NCI-H1694 (cell line): ENCODE measurements at places on chromosomes 1 and 21.
A peak's percentile ranks its signal among the peaks of the same experiment; 100 is the strongest.

- no peak for DNase-seq
Observed at GRCh38 chr1:15500184-15501178, 23.5 kb downstream of the CASP9 start.

DNA sequence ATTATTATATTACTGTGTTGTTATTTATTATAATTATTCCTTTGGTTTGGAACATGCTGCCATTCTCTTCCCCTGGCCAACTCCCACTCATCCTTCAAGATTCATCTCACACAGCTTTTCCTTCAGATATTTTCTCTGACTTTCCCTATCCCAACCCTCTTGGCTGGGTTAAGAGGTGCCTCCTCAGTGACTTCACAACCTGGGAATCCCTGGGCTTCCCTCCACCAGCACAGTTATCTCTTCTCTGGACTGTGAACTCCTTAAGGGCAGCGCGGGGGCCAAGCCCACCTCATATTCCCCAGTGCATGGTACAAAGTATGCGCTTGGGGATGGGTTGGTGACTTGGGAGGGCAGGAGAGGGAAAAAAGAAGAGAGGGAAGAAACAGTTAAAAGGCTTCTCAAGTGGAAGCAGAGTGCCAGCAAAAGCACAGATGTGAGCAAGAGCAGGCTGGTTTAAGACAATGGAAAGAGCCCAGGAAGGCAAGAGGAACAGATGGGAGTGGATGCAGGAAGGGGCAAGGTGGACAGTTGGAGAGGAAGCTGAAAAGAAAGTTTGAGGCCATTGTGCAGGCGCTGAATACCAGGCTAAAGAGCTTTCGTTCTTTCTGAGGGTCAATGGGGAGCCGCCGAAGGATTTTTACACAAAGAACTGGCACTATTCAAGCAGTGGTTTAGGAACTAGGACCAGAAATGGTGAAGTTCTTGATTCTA lies 132.3 kb downstream of the BEND5 start:
- DNase-seq = no peak

DNA sequence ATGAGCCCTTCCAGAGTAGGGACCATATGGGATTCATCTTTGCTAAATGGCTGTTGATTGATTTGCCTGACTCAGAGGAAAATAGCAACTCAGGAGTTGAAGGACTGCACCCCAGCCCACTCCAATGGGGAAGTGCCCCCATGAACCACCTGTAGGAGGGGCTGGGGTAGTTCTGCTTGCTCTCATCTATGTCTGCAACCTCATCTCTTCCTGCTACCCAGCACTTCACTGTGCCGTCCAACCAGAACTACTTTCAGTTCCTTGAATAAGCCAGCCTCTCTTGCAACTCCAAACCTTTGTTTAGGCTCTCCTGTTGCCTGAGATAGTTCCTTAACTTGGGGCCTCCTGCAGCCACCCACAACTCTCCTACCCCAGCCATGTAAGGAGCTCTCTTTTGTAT lies 26.6 kb downstream of the BEND5 start:
- DNase-seq = no peak

DNA sequence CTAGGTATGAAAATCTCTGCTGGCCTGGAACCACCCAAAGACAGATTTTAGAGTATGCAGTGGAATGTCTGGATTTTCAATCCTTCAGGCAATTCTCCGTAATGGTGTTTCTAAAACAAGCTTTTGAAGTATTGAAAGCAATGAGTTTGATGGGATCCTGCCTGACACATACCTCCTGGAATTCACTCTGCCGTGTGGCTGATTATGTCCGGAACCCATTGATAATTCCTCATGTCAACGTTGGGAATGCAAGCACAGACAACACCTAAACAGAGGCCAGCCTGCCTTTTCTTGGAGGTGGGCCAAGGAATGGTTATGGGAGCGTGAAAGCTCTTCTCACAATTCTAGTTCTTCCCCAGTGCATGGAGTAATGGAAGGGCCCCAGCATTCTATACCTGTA lies 168.9 kb upstream of the HMCN1 start:
- DNase-seq = peak; percentile 22

- no peak for DNase-seq
Observed at GRCh38 chr1:72649211-72649888, 367.0 kb upstream of the NEGR1 start.

DNA sequence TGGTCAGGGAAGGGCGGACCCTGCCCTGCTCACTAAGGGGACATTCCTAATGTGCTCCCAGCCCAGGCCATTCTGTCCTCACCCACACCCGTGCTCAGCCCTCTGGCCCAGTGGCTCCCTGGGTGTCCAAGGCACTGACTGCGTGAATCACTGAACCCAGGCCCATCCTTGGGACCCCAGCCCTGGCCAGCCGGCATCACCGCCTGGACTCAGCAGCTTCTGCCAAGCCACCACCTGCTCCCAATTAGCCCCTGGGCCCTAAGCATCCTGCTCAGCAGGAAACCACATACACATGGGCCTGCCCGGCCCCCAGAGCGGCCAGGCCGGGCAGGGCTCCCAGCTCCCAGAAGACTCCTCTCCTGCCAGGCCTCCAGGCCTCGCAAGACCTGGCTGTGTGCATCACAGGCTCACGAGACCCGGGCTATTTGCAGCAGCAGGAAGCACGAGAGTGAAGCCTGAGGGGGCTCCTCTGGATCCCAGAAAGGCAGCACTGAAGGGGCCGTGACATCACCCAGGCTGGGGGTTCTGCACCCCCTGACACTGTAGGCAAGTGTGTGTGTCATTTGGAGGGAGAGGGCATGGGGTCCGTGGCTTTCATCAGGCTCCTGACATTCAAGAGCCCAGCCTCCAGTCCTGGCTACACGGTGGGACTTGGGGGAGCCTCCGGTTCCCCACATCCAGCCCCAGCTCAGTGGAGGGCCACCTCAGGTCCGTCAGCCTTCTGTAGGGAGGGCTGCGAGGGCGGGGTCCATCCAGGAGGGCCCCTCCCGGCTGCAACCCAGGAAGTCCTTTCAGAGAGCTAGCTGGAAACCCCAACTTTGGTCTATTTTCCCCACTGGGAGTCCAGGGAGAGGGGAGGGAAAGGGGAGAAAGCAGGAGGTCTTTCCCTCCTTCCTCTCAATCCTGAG lies 1.6 kb downstream of the MFAP2 start:
- no peak for DNase-seq

- DNase-seq = peak; percentile 40
Observed at GRCh38 chr1:232393444-232394146, 236.3 kb downstream of the SIPA1L2 start.

DNA sequence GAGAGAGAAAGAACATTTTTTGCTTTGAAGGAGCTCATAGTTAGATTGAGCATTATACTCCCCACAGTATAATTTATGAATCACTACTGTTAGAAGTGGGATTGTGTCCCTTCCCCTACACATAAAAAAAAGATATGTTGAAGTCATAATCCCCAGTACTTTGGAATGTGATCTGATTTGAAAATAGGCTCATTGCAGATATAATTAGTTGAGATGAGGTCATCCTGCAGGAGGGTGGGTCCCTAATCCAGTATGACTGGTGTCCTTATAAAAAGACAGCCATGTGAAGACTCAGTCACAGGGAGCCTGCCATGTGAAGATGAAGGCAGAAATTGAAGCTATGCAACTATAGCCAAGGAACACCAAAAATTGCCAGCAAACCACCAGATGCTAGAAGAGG lies 76.4 kb downstream of the TGFB2 start:
- DNase-seq = no peak

DNA sequence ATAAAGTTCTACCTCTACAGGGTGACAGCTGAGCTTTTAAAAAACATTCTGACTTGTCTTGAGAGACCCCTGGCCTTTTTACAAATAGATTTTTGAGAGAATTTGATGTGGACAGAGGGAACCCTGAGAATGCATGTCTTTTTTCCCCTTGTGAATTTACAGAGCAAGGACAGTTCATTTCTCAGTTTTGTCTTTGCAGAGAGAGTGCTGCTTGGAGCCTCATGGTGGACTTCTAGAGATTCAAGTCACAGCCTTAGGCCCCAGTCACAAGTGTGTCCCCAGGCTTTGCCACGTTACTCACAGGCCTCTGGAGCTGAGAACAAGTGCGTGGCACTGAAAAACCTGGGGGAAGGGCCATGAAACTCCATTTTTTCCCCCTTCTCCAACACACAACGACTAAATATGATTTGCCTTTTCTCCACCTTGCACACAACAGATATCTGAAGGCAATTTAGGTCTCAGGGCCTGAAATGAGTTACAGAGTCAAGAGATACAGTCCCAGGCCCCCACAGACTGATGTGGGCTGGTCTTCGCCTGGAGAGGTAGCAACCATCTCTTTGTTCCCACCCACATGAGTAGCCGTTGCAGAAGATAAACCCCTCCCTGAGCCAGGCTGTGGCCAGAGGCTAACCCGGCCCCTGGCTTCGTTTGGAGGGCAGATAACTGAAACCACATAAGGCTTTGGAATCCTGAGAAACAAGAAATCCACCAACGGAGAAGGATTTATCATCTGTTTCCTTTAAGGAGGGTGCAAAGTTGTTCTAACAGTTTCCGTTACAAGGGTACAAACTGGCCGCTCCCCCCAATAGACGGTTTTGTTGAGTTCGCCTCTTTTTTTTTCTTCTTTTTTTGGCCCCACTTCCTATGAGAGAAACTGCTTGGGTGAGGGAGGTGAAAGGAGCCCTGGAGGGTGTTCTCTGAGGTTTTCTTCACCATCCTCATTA lies 1.0 kb upstream of the PIGV start:
- no peak for DNase-seq

DNA sequence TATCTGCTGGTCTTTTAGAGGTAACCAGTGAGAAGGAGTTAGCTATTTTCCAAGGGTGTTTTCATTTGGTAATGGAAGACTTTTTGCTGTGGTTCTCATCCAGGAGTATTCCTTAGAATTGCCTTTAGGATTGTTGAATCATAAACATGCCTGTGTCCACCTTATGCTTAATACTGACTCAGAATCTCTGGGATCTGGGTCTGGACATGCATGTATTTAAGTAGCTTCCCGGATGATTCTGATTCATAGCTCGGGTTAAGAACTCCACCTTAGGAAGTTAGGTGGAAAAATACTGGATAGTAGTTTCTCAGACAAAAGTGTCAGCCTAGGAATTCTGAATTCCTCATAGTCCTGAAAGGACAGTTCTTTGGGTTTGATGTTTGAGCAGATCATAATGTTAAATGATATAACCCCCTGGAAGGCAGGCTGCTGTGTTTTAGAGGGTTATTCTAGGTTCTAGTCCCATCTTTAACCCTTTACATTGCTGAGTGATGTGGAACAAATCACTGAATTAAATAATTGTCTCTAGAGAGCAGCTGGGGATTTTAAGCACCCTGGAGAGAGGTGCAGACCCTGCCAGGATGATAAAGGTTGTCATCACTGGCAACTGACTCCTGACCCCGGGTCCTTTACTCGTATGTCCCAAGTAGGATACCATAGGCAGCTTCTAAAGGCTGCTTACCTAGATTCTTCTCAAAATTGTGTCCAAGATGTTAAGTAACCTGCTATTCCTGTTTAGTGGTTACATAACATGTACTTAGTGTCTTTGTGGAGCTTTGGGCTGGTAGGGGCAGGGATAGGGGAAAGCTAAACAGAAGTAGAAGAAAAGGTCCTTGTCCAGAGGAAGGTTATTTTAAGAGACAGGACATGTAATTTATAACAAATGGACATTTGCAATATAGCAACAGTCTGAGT lies 14.5 kb upstream of the C4BPB start:
- no peak for DNase-seq

GRCh38 chr1:156510709-156511108 lies 10.1 kb upstream of the MEF2D start:
- DNase-seq = no peak

DNA sequence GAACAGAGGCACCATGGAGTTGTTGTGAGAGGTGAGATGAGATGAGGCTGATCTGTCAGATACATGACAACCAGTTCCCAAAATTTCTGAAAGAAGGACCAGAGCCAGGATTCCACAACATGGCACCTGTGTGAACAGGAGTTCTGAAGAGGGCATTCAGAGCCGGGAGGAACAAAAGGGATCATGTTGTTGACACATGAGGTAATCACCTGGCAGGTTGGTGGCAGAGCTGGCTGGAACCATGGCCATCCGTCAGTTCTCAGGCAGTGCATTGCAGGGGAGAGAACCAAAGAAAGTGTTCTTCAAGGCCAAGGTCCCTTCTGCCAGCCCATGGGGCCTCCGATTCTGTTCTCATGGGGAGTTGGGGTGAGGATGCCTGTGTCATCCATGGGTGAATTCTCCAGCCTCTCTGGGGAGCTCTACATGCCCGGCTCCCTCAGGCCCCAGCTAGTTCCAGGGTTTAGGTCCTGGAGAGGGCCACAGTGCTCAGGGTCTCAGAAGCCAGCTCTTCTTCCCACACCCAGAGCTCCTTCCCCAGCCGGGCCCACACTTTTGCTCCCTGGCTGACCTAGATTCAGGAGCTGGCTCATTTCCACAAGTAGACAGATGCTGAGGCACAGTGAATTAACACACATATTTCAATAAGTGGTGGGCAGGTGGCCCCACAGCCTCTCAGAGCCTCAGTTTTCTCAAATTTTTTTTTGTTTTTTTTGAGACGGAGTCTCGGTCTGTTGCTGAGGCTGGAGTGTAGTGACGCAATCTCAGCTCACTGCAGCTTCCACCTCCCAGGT lies 49.1 kb upstream of the CTPS1 start:
- DNase-seq = peak; percentile 34

GRCh38 chr1:87778896-87779295 lies 450.2 kb downstream of the LMO4 start:
- DNase-seq = no peak

- DNase-seq = no peak
Observed at GRCh38 chr1:91831132-91831930, 54.6 kb downstream of the TGFBR3 start.

GRCh38 chr1:22728751-22729399 lies 18.2 kb downstream of the EPHB2 start:
- peak; percentile 54 for DNase-seq

DNA sequence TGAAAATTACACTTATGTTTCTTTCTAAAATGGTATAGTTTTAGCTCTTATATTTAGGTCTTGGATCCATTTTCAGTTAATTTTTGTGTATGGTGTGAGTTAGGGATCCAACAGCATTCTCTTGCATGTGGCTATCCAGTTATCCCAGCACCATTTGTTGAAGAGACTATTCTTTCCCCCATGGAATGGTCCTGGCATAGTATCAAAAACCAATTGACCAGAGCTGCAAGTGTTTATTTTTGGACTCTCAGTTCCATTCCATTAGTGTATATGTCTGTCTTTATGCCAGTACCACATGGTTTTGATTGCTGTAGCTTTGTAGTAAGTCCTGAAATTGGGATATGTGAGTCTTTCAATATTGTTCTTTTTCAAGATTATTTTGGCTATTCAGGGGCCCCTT lies 14.3 kb downstream of the TTLL10 start:
- DNase-seq = no peak

GRCh38 chr1:11615090-11615489 lies 39.1 kb downstream of the FBXO2 start:
- DNase-seq = no peak

DNA sequence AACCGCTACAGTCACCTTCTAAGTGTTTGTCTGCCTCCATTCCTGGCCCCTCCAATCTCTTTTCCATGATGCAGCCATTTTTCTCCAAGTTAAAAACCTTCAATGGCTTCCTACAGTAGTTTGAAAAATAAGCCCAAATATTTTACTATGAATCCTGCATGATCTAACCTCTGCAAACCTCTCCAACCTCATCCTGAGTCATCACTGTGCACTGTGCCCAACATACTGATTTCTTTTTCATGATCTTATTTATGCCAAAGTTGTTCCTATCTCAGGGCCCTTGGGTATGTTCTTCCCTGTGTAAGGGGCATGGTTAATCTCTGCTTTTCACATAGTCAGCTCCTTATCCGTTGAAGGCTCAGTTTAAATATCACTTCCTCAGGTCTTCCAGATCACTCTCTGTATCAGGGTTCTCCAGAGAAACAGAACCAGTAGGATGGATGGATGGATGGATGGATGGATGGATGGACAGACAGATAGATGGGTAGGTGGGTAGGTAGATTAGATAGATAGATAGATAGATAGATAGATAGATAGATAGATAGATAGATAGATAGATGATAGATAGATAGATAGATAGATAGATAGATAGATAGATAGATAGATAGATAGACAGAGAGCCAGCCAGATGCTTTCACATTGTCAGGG lies 18.1 kb upstream of the PTPN14 start:
- no peak for DNase-seq
